ENCODE measurements at places on chromosomes 4 and X.
A peak's percentile ranks its signal among the peaks of the same experiment; 100 is the strongest.

GRCh38 chr4:181830404-181831035 is 412.7 kb upstream of the TENM3 start:
- no peak for DNase-seq

- DNase-seq: peak; percentile 82
Observed at GRCh38 chr4:10006231-10006600, 15.1 kb downstream of the SLC2A9 start.

GRCh38 chr4:14022456-14022855 is 394.9 kb upstream of the BOD1L1 start:
- DNase-seq: no peak

DNA sequence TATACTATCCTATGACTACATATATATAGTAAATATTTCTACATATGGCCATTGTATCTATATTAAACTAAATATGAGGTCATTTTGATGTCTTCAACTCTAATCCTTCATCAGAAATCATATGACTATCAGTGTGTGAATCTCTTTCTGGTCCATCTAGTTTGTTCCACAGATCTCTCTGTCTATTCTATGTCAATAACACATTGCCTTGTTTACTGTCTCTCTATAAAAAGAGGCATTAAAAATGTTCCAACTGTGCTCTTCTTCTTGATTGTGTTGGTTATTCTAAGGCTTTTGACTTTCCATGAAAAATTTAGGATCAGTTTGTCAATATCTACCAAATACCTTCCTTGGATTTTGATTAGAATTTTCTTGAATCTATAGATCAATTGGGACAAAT is 338.3 kb upstream of the FSTL5 start:
- DNase-seq: no peak

- no peak for DNase-seq
Observed at GRCh38 chr4:143538979-143539669, 25.6 kb downstream of the SMARCA5 start.

GRCh38 chr4:10203851-10204250 is 87.3 kb upstream of the WDR1 start:
- DNase-seq: no peak

GRCh38 chr4:101556842-101557241 is 209.5 kb upstream of the PPP3CA start:
- DNase-seq: no peak

- DNase-seq: no peak
Observed at GRCh38 chr4:35963383-35963782, 280.9 kb downstream of the ARAP2 start.

GRCh38 chrX:16796298-16796697 is 10.0 kb downstream of the TXLNG start:
- DNase-seq: no peak

GRCh38 chrX:41108463-41109205 is 23.4 kb downstream of the USP9X start:
- no peak for DNase-seq

GRCh38 chr4:91220315-91220714 is 1083.5 kb upstream of the GRID2 start:
- no peak for DNase-seq

DNA sequence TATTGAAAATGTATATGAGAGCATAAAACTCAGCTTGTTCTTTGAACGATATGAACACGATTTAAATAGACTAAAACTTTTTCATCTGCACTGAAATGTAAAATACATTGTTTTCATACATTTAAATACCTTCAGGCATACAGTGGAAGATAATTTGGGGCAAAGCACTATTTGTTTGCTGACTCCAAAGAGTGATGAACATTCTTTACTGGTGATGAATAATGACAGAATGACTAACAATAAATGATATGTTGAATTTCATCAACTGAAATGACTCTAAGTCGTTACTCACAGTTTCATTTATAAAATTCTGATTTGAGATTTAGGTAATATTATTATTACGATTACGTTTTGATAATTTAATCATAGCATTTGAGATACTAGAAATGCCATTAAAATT is 1160.1 kb downstream of the NLGN4X start:
- DNase-seq: no peak

DNA sequence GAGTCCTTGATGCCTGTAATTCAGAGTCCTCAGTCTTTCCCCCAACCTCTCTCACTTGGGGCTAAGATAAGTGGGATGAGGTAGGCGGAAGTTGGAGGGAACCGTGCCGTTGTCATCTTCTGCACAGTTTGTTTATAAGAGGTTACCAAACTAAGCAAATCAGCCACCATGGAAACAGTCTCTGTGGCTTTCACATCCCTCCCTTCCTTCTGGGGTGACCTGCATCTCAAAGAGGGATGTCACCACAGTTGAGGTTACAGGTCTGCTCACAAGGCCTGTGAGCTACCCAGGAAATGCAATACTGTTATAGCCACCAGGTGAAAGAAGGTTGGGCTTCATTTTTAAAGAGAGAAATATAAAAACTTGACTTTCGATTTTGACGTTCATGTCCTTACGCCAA is 26.3 kb downstream of the RTL5 start:
- DNase-seq: no peak

DNA sequence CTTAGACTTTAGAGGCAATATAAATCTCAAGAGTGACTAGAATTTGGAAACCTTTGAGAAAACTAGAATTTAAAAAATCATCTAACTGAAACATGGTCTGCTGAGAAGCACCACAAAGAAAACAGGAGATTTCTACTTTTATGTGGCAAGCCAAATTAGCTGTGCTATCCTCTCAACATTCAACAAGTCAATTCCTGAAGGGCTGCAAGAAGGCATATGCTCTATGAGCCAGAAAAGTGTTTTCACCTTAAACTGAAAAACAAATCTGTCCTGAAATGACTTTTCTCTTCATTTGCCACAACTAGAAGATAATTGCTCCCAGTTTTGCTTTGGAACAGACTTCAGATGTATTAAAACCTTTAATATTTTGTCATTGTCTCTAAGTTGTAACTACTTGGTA is 263.2 kb upstream of the EDNRA start:
- no peak for DNase-seq

GRCh38 chr4:98446499-98447375 is 185.6 kb downstream of the RAP1GDS1 start:
- DNase-seq: peak; percentile 19

DNA sequence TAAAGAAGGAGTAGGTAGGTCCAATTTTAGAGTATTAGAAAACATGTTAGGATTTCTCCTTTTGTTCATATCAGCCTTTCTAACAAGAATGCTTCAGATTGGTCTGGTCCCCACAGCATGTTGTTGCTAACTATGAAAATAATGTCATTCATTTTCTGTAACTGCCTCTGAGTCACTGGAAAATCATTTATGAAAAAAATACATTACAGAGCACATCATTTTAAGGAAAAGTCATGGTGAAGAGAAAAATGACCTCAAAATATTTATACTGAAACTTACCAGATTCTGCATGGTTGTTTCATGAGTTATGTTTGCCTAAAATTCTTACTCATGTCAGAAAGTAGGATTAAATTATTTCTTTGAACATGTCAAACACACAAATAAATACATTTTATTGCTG is 35.2 kb downstream of the DTHD1 start:
- DNase-seq: no peak

DNA sequence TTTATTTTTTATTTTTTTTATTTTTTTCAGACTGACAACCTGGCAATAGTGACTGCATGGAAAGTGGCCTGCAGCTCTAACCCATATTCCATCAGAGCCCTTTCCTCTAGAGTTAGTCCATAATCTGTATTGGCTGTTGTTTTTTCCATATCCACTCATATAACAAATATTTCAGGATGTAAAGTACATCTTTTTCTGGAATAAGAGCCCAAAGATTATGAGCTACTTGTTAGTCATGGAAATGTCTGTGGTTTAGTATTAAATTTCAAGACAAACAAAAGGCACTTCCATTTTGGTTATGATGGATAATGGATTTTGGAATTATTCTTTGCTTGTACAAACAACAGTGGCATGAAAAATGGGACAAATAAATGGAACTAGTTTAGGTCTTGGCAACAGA is 296.0 kb upstream of the HS3ST1 start:
- no peak for DNase-seq

- no peak for DNase-seq
Observed at GRCh38 chr4:110733901-110734300, 111.0 kb upstream of the PITX2 start.

GRCh38 chr4:100269446-100269845 is 79.2 kb upstream of the DDIT4L start:
- no peak for DNase-seq

DNA sequence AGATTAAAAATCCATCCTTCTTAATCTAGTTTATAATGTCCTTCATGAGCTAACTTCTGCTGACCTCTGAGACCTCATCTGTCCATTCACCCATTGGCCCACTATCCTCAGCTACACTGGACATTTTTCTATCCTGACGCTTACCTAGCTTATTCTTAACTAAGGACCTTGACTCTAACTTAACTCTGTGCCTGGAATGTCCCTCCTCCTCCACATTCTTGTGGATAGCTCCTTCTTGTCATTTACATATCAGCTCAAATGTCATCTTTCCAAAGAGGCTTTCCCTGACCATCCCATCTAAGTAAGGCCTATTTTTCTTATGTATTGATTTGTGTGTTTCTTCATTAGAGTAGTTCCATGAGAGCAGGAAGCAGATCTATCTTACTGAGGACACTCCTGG is 54.7 kb downstream of the ATXN3L start:
- DNase-seq: no peak

- peak; percentile 52 for DNase-seq
Observed at GRCh38 chrX:100587861-100588260, 3.1 kb downstream of the TNMD start.

- peak; percentile 44 for DNase-seq
Observed at GRCh38 chr4:110059556-110060191, 138.7 kb downstream of the ELOVL6 start.

DNA sequence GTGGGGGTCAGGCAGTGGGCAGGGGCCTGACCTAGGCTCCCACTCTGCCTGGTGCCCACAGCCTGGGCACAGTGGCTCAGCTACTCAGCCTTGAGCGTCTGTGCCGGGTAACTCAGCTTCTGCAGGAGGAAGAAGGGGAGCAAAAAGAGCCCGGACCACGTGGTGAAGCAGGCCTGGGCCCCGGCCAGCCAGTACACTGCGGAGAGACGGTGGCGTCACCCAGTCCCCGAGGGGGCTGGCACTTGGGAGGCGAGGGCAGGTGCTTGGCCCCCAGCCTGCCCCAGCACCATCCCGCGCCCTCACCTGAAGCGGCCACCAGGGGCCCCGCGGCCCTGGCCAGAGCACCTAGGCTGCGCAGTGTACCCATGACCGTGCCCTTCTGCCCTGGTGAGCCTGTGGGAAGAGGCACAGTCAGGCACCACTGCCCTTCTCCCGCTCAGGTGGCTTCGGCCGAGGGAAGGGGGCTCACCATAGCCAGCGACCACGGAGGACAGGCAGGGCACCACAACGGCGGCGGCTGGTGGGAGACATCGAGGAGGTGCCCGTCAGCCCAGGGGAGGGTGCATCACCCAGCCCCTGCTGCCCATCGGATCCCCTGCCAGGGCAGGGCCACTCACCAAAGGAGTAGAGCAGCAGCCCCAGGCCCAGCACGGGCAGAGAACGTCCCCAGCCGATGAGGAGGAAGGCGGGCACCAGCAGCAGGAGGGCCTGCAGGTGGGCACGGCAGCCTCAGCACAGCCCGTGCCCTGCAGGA is 32.3 kb downstream of the NOP14 start:
- peak; percentile 86 for DNase-seq

DNA sequence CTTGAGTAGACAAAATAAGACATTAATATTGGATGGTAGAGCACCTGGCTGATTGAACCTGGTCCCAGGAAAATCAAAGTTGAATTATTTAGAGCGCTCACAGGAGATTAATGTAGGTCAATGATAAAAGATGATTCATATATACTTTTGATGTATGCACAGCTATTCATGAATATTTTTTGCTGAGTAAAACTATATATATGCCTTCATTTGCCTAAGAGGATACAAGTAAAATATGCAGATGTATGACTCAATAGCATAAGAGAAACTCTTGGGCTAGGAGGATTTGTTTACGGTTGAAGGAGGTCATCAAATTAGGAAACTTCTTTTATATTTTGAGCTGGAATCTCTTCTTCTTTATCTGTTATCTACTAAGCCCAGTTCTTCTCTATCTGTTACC is 202.7 kb upstream of the HS3ST1 start:
- DNase-seq: no peak

DNA sequence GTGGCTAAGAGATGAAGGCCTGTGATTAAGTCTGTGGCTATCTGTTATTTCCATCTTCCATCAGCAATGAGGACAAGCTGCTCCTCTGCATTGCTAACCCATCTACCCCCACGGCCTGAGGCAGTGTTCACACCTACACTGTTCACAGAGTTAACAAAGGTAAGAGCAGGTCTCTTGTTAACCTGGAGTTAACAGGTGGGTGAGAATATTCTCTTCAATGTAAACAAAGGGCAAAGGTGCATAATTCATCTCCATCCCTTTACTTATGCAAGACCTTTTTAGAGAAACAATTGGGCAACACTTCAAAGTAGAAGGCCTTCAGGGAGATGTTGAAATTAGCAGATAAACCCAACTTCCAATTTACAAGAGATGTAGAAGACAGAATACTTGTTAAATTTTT is 2.8 kb downstream of the SLC35A2 start:
- DNase-seq: no peak

DNA sequence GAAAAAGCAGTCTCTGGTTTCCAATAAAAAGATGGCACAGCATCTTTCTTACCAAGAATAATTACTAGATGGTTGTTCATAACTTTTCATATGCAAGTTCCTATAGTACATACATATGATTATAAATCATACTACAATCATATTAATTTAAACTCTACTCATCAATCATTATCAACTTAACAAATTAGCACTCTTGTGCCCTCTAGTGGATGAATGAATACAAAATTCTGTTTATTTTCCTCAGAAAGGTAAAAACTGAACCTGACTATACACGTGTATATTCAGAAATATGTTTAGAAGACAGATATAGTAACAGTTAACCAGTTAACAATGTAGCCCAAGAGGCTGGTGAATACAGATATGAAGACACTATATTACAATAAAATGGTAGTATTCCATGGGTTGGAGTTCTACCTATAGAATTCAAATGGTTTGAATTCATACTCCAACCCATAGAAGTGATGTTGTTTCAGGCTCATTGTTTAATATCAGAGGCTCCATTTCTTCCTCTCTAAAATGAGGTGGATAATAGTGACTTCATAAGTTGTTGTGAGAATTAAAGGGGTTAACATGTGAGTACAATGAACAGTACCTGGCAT is 100.0 kb downstream of the ADAMTS3 start:
- DNase-seq: peak; percentile 35

- DNase-seq: no peak
Observed at GRCh38 chr4:180041576-180041975, 2201.6 kb upstream of the TENM3 start.

DNA sequence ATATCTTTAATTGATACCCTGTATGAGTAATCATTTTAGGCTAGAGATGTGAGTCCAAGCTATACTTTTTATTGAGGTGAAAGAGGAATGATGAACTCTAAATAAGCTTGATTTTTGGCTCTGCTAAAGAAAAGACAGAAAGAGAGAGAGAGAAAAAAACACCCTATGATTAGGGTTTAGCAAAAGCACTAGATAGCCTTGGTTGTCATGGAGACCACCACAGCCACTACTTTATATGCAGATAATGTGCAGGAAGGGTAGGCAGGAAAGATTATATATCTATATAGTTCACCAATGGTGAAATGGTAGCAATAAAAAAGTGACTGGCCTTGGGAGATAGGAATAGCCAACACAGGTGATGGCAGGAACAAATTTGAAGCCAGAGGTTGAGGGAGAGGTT is 69.9 kb upstream of the CAMK2D start:
- no peak for DNase-seq

GRCh38 chr4:109440948-109441347 is 7.3 kb downstream of the SEC24B start:
- DNase-seq: peak; percentile 18

GRCh38 chr4:40228497-40229365 is 31.9 kb downstream of the RHOH start:
- no peak for DNase-seq

Data from stomach (tissue), 19 donors.